ENCODE measurements at places on chromosomes 4 and X.

DNA sequence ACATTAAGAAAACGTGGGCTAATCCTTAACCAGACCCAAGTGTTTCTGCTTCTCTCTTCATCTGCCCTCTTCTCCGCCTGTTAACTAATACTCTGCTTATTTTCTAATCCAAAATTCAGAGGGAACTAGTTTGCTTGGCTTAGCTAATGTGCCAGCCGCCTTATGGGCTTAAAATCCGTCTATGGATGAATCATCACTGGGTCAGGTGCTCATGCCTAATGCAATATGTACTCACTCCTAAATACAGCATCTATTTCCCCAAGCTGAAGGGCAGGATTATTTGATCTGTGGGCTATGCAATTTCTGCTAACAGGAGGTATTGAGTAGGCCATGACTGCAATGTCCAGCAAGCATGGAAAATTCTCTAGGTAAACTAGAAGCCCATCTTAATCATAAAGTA is 12.4 kb downstream of the DYNLT3 start:
- no peak for DNase-seq

DNA sequence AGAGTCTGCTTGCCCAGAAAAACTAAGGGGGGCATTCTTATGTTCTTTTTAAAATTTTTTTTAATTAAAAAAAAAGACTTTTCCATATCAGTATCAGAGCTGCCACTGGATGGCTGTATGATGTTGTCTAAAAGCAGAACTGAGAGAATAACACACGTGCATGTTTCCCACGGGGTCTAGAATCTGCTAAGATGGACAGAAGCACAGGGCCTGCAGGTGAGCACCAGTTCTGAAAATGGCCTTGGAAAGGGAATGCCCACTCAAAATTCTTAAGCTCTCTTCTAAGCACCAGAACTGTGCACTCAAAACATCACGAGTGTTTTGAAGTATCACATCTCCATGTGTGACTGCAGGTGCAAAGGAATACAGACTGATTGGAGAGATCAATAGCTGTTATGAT is 61.1 kb downstream of the ARAP2 start:
- DNase-seq: no peak

GRCh38 chr4:57094832-57095223 is 15.4 kb downstream of the IGFBP7 start:
- no peak for DNase-seq

- DNase-seq: no peak
Measured at GRCh38 chr4:28015996-28016395, 1155.4 kb downstream of the STIM2 start.

Measured in cerebellar cortex (tissue), 1 donor.